ENCODE measurements at places on chromosomes 3 and 15.

- no peak for DNase-seq
Measured at GRCh38 chr15:64452988-64453688, 7.2 kb upstream of the ZNF609 start.

- no peak for DNase-seq
Measured at GRCh38 chr3:136667081-136667480, 85.1 kb downstream of the STAG1 start.

DNA sequence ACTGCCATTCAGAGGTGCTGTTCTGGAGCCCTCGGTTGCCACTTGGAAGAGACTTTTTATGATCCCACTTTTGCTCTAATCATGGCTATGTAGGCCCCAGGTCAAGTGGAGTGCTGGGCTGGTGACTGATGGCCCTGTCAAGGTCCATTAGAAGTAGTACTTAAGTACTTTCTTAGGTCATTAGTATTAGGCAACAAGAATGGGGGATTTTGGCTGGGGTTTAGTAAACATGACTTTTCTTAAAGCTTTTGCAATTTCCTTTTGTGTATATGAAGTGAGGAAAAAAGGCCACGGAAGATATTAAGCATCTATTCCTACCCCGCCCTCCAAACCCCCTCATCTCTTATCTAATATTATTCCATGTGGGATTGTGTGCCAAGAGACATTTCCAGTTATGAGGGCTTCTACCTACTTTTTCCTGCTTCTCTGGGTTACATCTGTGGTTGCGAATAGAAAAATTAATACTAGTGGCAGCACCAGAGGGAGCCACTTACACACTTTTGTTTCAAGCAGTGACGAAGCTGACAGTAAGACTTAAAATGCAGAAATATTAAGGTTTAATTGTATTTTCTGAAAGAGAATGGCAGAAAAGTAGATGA, 13.9 kb downstream of the NLGN1 start:
- DNase-seq: no peak

- no peak for DNase-seq
Measured at GRCh38 chr15:96264351-96264798, 66.1 kb upstream of the NR2F2 start.

DNA sequence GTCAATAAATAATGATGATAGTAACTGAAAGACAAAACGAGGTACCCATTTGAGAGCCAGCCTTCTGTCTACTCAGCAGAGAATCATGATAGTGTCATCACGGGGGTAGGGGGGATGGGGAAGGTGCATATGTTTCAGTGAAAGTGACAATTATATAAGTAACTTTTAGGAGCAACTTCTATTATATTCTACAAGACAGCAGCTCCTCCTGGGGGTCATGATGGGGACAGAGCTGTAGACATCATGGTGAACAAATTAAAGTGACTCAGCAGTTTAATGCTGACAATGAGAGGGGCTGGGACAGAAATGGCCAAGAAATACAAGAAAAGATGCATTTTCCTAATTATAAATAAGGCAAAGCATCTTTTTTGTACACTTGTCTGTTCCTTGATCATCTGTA, 11.8 kb downstream of the CAPN3 start:
- no peak for DNase-seq

DNA sequence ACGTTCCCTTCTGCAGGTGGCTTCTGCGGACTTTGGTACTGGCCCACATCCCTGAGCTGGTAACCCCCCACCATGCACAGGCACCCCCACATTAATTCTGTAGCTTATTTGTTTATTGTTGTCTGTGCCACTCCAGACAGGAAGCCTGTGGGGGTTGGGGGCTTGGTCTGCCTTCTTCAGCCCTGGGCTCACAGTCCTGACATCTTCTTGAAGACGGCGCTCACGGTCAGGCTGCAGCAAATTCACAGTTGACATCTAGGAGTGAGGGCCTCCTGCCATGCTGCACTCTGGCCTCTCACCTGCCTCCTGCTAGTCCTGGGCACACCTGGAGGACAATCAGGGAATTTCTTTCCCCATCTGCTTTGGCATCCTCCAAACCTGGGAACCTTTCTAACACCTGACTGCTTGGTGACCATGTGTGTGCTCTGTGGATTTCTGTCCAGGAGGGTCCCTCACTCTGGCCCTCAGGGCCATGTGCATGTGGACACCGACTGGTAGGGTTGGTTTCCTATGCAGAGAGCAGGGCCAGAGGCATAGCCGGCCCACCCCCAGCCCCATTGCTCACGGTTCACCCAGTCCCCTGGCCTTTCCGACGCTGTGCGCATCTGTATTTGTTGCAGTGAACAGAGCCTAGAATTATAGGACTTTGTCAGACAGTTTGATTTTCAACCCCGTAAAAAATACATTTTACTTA, 68.8 kb downstream of the APBA2 start:
- no peak for DNase-seq

DNA sequence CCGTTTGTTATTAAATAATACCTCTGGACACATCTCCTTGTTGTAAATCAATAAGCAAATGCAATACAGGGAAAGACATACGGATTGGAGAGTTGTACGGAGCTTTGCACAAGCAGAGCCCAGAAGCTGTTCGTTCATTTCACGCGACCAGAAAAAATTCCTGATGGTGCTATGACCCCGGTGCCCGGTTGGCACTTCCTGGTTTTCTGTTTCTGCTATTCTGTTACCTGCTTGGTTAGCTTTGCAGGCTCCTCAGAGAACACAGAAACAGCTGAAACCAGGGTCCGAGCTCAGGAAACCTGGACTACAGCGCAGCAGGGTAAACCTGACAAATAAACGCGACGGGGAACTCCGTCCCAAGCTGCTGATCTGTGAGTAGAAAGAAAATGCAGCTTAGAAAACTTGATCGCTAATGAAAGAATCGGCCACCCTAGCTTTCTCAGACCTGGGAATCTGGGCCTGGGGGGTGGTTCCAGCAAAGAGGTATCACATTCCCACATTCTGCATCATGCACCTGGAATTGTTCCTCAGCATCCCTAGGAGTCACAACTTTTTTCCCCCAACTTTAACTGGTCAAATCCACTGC, 845 bp downstream of the CNTN3 start:
- no peak for DNase-seq

DNA sequence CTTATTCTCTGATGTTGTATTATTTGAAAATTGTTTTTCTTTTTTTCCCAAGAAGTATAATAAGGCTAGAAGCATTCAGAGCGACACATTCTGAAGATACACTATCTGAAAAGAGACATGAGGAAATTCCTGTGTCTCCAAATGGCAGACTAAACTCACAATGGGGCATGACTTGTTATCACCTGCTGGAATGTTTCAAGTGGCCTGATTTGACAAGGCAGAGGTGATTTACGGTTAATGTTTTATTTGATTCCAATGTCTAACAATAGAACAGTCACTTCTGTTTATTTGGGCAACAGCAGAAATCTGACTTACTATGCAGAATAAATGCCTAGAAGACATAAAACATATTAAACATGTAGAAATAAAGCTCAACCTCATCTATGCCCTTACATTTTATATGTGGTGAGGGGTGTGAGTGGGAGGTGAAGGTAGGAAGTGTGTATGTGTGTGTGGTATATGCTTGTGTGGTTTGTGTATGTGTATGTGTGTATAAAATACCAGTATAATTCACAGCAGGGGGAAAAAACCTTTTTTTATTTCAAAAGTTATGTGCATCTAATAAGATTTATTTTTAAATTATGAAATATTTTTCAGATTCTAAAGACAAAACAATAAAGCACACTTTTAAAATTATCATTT, 1051.7 kb downstream of the ROBO2 start:
- no peak for DNase-seq

GRCh38 chr3:139906418-139906817, 28.6 kb upstream of the CLSTN2 start:
- no peak for DNase-seq

GRCh38 chr3:43455233-43455632, 166.6 kb downstream of the ANO10 start:
- DNase-seq: no peak

- DNase-seq: no peak
Measured at GRCh38 chr15:55902981-55903380, 90.4 kb downstream of the NEDD4 start.

DNA sequence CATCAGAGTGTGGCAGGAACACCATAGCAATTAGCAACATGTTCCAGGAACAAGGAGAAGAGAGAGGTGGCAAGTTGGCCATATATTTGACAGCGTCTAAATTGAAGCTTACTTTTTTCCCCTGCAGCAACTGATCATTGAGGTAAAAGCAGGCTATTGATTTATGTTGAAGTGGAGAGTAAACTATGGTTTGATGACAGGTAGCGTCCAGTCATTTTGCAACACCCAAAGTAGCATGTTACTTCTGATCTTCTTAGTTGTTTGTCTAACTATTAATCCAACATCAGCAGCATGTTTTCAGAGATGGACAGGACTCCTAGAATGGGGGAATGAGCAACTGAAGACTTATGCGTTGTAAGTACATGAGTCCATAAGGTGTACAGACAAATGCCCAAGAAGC, 225.8 kb downstream of the ZPLD1 start:
- DNase-seq: no peak

DNA sequence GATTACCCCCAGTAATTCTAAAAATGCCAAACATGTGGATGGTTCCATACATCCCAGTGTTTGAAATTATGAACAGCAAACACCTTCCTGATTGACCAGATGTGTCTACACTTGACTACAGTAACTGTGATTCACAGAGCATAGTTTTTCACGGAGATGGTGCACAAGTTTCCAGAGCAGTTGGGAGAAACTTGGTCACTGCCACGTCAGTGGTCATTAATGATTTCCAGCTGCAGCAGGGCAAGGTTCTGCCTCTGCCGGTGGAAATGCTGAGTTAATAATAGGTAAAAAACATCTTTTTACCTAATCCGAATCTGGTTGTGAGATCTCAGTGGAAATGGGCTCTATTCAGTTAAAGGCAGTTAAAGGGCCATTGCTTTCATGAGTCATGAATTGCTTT, 154.1 kb upstream of the FEZF2 start:
- DNase-seq: no peak

- no peak for DNase-seq
Measured at GRCh38 chr3:78754066-78754743, 1013.6 kb downstream of the ROBO1 start.

DNA sequence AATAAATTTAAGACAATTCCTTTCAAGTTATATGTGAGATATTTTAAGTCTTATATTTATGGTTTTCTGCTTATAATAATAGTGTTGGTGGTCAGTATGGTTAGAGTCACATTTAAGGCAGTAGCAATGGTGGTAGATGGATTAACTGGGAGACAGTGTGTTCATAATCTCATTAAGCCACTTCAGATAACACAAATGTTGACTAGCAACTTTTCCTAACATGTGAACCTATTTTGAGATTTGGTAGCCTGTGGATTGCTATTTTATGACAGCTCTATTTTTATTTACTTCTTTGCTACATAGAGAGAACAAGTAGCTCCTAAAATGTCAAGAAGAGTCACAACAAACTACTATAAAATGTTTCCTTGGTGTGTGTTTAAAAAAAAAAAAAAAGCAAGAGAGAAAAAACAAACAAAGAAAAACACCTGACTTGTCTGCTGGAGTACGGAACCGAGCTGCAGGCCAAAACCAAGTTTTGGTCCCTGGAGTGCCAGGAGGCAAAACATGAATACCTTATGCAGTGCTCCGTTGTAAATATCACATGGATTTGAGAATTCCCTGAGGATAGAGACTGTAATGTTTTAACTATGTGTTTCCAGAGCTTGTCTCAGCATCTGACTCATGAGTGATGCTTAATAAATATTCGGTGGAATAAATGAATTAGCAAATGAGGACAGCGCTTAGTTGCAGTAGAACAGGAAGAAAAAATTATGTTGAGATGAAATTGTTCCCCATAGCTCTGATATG, 457.1 kb upstream of the ROBO2 start:
- no peak for DNase-seq

DNA sequence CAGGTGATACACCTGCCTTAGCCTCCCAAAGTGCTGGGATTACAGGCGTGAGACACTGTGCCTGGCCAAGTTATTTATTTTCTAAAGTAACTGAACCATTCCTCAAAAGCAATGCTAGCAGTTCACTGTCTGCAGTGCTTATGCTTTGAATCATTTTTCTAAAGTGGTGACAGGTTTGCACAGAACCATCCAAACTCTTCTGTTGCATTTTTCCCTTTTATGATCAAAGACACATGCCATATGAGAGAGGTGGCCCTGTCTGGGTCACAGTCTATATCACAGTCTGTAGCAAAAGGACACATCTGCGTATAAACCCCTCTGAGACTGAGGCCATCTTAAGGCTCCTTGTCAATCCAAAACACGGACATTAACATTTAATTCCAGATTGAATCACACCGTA, 17.2 kb downstream of the CDCP1 start:
- no peak for DNase-seq

GRCh38 chr15:45640616-45641015, 5.8 kb downstream of the SQOR start:
- DNase-seq: no peak

- no peak for DNase-seq
Measured at GRCh38 chr3:128470134-128470899, 3.6 kb upstream of the DNAJB8 start.

GRCh38 chr3:167884481-167884880, 149.0 kb downstream of the SERPINI1 start:
- no peak for DNase-seq

DNA sequence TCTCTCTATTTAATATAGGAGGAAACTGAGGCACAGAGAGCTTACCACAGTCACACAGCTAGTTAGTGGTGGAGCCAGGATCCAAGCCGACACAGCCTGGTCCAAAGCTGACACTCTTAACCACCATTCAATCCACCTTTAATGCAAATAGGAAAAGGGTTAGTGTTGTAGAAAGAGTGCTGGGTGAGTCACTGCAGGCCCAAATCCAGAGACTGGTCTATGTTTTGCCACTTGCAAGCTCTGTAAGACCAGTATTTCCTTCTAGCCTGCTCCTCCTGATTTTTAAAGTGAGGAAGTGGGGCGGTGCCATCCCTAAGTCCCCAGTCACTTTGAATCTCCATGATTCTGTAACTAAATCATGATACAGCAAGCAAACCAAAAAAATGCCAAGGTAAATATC, 111.0 kb downstream of the MECOM start:
- no peak for DNase-seq

DNA sequence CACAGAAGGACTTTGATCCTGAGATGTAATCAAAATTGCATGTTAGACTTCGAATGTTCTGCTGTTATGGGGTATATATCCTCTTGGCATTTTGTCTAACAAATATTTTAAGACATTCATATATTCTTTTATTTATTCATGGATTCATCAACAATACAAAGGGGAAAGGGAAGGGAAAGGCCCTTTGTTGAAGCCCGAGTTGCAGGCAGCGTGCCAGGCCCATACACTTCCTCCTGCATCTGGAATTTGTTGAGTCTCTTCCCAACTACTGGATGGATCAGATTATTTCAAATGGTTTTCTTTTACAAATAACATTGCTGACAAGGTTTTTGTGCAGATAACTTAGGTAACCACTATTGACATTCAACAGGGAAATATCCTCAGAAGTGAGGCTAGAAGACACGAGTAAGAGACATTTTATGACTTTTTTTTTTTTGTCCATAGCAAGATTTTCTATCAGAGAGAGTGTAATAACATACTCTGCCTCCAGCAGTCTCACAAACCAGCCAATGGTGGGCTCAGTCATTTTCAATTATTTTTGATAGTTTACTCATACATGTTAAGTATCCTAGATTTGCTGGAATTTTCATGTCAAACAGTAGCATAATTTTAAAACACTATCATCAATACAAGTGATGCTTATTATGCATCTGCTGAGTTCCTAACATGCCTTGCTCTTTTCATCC, 94.3 kb downstream of the RPL39L start:
- DNase-seq: no peak
